Activated CD8-positive, alpha-beta memory T cell treated with anti-CD3 and anti-CD28 coated beads for 4 hours (primary cell): ENCODE measurements at places on chromosomes 4 and X.

DNA sequence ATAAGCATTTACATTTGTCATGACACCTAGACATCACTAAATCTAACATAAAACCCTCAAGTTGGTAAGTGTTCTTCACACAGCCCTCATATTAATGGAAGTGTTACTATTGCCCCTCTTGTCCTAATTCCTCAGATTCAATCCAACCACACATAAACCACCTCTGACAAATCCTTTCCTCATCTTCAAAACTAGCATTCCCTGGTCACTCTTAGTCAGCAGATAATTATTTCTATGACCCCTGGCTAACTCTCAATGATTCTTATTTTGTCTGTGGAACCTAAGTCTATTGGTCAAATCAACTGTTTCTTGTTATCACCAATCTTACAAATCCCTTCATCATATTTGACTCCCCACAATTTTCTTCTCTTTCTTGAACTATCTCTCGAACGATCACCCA, 168.6 kb downstream of the PPP3CA start:
- no peak for DNase-seq

GRCh38 chr4:183469936-183470335, 25.5 kb downstream of the CDKN2AIP start:
- DNase-seq = no peak

DNA sequence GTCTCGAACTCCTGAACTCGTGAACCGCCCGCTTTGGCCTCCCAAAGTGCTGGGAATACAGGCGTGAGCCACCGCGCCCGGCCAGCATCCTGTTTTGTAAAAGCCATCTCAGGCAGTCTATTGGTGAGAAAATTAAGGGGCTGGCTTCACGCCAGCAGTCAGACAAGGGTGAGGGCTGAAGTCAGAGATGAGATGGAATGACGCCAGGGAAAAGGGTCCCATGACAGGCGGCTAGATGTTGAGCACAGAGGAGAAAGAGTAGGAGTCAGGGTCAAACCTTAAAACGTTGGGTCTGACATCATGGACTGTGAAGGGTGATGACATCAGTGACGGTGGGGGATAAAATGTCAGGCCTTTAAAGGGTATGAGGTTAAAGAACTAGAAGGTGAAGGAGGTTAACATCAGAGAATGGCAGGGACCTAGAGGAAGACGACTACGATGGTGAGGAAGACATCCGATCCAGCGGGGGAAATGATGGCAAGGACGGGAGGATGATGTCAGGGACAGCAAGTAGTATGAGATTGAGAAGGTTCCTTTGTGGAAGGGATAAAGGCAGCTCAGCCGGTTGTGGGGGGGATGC, 504 bp upstream of the RBM3 start:
- no peak for DNase-seq

GRCh38 chr4:189838821-189839497, 101.7 kb upstream of the FRG1 start:
- DNase-seq = no peak

DNA sequence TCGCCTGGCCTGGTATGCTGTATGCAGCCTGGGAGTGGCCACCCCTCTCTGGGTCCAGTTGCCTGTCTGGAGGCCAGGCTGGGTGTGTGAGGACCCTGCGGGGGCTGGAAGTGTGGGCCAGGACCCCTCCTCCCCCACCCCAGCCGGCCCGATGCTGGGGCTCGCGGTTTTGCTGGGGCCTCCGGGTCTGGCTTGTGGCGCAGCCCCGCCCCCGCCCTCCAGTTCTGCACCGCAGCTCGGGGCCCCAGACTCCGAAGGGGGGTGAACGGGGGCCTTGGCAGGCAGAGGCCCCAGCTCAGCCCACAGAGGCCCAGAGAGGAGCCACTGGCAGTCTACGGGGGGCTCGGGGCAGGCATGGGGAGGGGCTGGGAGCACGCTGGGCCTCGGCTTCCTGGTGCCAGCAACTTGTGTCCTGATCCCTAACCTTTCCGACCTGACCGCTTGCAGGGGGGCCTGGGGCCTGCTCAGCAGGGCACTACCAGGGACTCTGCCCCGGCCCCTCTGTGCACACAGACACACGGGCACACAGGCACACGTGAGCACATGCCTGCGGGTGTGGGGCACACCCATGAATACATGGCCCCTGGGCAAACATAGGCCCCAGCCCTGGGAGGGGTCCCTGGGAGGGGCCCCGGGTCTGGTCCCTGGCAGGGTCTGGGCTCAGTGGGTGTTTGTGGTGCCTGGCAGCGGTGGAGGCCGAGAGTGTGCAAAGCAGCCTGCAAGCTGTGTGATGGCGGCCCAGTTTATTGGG, 21.4 kb upstream of the FGFR3 start:
- DNase-seq = no peak

DNA sequence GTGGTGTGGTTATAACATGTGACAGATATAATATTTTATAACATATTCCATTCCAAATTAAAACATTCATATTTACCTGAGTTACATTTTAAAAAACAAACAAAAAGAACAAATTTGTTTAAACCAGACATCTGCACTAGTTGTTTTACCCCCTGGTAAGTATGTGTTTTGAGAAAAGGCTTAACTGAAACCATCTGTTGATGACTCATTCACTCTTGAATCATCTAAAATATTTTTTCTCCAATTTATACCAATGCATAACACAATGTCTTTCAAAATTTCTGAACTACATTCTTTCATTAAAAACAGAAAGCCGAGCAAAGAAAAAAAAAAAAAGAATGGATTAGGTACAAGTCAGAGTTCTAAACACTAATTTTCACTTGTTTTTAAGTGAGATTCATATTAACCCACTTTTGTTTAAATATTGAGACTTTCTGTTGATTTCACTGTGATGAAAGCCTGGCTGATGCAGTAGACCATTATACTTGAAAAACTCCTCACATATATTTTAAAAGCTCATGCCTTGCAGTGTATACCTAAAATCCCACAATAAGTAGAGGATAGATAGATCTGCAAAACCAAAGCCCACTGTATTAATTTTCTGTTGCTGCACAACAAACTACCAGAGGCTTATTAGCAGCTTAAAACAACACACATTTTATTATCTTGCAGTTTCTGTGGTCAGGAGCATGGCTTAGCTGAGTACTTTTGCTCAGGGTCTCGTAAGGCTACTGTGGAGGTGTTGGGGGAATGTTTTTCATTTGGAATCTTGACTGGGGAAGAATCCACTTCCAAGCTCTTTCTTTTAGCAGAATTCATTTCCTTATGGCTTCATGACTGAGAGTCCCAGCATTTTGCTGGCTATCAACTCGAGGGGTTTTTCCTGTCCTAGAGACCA, 221.5 kb downstream of the PCDH18 start:
- DNase-seq = no peak

- DNase-seq = no peak
These were observed 55.7 kb upstream of the CCDC160 start for GRCh38 chrX:134181275-134181660.

DNA sequence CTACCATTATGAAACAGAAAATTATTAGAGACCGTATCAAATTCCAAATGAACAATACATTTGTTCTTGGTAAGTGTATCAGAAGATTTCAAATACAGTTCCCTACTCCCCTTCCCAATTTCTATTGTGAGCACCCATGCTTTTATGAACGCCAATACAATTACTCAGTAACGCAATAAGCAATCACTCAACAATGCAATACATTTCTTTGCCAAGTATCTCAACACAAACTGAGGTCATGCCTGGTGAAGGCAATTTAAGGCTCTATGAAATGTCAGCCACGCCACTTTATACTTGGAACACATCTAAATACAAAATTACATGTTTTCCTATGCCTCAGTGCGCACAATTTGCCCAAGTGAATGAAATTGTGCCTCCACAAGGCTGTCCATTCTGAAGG, 712 bp downstream of the PNPLA4 start:
- no peak for DNase-seq

DNA sequence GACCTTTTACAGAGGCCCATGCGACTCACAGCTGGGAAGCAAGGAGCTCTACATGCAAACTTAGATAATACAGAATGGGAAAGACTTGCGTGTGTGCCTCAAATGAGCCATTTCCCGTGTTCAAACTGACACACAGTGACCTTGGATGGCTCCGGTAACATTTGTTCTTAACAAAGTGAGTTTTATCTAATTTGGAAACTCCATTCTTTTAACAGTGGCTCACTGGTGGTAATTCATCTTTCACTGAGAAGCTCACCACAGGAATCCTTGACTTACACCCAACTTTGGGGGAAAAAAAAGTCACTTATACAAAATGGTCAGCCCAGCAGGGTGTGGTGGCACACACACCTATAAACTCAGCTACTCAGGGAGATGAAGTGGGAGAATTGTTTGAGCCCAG, 190.6 kb downstream of the LDB2 start:
- no peak for DNase-seq

DNA sequence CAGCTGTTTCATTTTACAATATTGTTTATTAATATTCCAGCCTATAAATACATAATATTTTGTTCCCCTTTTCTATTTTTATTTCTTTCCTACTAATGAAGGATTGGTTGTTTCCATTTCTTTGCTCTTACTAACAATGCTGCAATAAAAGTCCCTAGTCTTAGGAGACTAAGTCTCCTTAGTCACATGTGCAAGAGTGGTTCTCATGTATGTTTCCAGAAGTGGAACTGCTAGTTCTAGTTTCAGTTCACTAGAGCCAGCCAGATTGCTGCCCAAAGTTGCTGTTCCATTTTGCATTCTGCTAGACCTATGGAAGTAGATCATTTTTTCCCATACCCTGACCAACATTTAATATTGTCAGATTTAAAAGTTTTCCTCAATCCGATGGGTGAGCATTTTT, 44.3 kb downstream of the CNGA1 start:
- no peak for DNase-seq

DNA sequence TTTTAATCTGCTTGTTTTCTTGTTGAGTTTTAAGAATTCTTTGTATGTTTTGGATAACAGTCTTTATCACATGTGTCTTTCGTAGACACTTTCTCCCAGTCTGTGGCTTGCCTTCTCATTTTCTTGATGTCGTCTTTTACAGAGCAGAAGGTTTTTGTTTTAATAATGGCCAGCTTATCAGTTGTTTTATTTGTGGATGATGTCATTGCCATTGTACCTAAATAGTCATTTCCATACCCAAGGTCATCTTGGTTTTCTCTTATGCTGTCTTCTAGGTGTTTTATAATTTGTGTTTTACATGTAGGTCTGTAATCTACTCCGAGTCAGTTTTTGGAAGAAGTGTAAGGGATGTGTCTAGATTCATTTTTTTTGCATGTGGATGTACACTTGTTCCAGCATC, 159.6 kb upstream of the NUDT6 start:
- DNase-seq = no peak

DNA sequence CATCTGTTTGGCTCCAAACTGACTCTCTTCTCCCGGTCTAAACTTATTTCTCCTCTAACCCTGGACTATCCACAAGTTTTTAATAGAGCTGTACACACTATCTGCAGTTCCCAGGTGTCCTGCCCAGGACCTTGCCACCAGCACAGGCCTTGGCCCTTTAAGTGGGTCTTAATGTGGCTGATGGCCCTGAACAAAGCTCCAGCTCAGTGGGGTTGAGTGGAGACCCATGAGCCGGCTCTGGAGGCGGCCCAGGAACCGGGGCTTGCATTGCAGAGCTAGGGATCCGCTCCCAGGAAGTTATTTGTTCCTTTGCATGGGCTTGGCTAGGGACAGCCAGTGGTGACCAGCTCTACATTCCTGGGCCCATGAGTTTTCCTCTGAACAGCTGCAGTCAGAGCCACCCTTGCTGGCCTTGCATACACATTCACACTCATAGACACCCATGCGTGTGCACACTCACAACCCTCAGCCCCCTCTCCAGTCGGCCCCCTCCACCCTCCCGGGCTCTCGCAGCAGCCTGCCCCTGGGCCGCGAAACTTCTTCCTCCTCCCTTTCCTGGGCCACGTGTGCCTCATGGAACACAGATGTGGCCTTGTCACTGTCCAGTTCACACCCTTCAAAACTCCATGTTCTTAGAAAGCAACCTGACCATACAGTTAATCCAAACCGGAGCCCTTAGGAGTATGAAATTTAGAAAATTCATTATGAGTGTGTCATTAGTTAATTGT, 58.2 kb downstream of the GPR143 start:
- DNase-seq = no peak

DNA sequence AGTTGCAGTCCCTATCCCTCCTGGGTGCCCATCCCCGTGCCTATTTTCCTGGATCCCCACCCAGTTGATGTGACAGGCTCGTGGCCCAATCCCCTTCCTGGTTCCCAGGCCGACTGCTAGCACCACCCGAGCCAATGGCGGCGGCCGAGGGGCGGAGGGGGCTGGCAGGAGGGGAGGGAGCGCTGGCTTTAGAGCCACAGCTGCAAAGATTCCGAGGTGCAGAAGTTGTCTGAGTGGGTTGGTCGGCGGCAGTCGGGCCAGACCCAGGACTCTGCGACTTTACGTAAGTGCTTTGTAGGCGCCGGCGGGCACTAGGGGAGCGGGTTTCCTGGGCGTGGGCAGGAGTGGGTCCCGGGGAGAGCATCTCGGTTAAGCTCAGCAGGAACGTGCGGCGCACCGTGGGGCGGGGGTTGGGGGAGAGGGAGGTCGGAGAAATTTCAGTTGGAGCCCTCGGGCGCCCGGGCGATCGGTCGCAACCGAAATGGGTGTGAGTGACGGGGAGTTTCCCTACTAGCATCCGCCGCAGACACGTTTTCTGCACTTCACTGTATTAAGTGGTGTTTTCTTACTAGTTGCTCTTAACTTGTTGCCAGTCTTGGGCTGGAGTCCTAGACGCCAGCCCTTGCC, at the start of gene PLS3:
Gene PLS3, plus strand, starts transcription at position 197 of the 627 bp plus-strand sequence. CDS start 49,077 bp downstream, outside the sequence.
- no peak for DNase-seq

GRCh38 chr4:6983544-6984142, 59.5 kb upstream of the TADA2B start:
- no peak for DNase-seq

- DNase-seq = no peak
These were observed 22.6 kb downstream of the SLC25A4 start for GRCh38 chr4:185165605-185166063.

GRCh38 chr4:8279321-8280157, 10.0 kb downstream of the HTRA3 start:
- DNase-seq = no peak

DNA sequence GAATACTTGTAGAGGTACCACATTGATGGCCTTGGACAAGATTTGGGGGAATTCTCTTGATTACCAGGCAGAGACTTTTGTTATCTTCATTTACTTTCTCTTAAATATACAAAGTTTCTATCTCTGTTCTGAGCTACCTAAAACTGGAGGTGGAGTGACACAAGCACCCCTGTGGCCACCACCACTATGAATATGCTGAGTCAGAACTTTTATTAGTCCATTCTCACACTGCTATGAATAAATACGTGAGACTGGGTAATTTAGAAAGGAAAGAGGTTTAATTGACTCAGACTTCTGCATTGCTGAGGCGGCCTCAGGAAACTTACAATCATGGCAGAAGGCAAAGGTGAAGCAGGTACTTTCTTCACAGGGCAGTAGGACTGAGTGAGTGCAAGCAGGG, 67.1 kb downstream of the RTL3 start:
- DNase-seq = no peak

DNA sequence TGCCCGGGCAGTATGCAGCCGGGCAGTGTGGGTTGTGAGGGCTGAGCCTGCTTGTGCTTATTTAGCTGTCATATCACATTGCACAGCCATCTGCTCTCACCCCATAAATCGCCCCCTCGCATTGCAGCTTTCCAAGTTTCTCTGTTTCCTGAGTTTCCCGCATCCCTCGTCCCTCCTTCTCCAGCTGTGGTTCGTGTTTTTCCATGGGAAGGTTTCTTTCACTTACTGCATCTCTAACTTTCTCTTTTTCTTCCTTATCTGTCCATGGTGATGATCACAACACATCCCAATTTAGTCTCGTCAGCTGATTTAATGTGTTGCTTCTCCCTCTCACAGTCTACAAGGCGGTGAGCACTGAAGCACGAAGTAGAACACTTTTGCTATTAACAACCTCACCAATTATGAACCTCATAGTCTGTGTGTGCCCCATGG, 118.1 kb downstream of the ENPP6 start:
- DNase-seq = no peak

GRCh38 chr4:93730251-93730650, 98.3 kb upstream of the ATOH1 start:
- no peak for DNase-seq
